ENCODE measurements at places on chromosomes 6 and 20.
A peak's percentile ranks its signal among the peaks of the same experiment; 100 is the strongest.

GRCh38 chr6:129279343-129280292, 396.7 kb downstream of the LAMA2 start:
- H3K4me1 ChIP-seq: no peaks in the 10 kb centered on the region
- no peaks in the 10 kb centered on the region for H3K36me3 ChIP-seq
- no peaks in the 10 kb centered on the region for H3K27me3 ChIP-seq
- no peak for DNase-seq

DNA sequence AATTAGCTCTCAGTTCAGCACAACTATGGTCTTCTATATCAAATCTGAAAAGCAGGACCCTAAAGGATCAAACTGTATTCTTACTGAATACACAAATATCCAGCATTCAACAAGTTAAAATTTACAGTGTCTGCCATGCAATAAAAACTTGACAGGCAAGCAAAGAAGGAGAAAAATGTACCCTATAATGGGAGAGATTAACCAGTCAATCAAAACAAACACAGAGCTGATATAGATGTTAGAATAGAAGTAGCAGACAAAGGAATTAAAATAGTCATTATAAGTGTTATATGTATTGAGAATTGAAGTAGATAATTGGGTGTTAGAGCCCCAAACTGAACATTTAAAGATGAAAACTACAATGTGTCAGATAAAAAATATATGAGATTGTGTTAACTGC, 914.9 kb downstream of the EPHA7 start:
- no peak overlapping the region for H3K4me3 ChIP-seq
- DNase-seq: no peak
- no peaks in the 10 kb centered on the region for H3K36me3 ChIP-seq
- no peak overlapping the region for H3K27ac ChIP-seq

DNA sequence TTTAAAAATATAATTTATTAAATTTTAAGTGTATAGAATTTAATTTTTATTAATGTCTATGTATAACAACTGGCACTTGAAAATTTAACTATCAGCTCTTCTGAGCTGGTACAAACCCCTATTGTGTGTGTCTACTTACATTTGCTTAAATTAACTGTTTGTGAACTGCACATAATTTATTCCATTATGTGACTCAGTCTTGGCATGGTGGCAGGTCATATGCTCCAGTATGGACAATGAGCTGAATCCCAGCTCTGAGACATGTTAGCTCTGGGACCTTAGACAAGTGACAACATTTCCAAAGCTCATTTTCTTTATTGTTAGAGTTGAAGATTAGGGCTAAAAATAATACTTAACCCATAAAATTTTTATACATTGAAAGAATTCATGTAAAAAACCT, 526.1 kb upstream of the MARCKS start:
- H3K27me3 ChIP-seq: no peaks in the 10 kb centered on the region
- no peak overlapping the region for H3K4me3 ChIP-seq
- H3K27ac ChIP-seq: no peak overlapping the region
- no peak for DNase-seq
- H3K4me1 ChIP-seq: no peaks in the 10 kb centered on the region
- no peaks in the 10 kb centered on the region for H3K36me3 ChIP-seq

DNA sequence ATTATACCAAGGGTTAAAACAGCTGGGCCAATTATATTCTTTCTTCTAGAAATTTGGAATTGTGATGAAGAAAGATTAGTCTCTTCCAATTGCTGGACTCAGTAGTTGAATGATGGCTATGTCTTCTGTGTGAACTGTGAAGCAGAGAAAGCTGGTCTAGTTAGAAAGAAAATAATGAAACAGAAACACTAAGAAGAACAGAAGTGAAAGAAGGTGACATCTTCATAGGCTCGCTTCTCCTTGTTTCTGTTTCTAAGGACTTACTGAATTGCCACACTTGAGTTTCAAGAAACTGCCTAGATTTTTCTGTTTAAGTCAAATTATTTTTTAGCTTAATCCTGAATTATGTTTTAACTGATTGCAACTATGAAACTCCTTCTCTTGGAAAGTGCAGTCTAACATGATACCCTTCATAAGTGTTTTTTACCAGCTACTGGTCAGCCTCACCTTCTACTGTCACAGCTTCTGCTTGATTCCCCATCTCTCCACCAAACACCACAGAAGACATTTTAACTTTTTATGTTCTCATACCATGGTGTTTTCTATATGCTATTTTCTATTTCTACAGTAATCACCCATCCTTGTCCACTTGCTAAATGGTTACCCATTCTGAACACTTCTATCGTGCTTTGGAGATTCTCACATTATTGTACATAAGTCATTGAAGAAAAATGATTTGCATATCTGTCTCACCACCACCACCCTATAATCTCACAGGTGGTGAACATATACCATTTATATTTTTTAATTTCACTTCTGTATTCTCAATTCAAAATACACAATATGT, 268.8 kb downstream of the GRIK2 start:
- H3K36me3 ChIP-seq: no peaks in the 10 kb centered on the region
- no peak overlapping the region for H3K4me3 ChIP-seq

DNA sequence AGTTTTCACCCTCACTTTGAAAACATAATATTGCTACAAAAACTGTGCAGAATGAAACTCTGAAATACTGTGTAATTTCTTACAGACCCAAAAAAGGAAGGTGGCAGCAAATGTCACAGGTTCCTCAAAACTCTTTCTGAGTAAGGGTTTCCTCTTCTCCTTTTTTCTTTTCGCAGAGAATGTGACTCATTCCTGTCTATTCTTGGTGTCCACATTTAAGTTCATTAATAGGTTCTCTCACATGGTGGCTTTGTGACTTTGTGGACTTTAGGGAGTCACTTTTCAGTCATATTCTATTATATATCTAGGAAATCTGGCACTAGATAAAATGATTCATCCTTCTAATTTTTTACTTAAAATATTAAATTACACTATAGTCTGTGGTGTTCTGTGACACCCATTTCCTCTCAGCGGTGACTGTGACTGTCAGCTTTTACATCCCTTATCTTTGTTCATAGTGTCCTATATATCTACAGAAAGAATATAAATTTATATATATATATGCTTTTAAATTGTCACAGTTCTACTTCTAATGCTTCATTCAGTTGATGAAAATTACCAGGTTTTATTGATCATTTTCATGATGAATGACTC, 126.8 kb upstream of the HCRTR2 start:
- H3K4me3 ChIP-seq: no peak overlapping the region
- no peak for DNase-seq
- no peaks in the 10 kb centered on the region for H3K36me3 ChIP-seq
- no peak overlapping the region for H3K27ac ChIP-seq
- no peaks in the 10 kb centered on the region for H3K4me1 ChIP-seq
- no peaks in the 10 kb centered on the region for H3K27me3 ChIP-seq

- H3K4me3 ChIP-seq: no peak overlapping the region
- no peaks in the 10 kb centered on the region for H3K36me3 ChIP-seq
- no peak overlapping the region for H3K27ac ChIP-seq
- no peaks in the 10 kb centered on the region for H3K27me3 ChIP-seq
Observed at GRCh38 chr20:51027035-51027795, 4.3 kb upstream of the KCNG1 start.

DNA sequence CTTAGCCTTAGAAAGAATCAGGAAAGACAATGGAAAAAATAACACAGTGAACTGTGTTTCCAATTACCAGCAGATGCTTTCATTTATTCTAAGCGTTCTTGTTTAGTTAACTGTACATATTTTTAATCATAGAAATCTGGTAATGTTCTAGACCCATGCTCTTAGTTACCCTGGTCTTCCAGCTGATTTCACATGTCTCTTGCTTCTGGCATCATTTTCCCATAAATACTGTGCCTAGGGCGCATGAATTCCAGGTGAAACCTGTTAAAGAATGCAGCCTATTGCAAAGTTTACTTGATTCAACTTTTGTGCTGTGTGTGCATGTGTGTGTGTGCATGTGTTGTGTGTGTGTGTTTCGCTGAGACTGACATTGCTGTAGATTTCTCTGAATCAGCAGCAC, 178.6 kb downstream of the PDE7B start:
- no peaks in the 10 kb centered on the region for H3K27me3 ChIP-seq
- no peak overlapping the region for H3K4me3 ChIP-seq
- H3K27ac ChIP-seq: no peak overlapping the region
- H3K36me3 ChIP-seq: no peaks in the 10 kb centered on the region

GRCh38 chr6:37137201-37138090, 32.5 kb upstream of the PIM1 start:
- H3K36me3 ChIP-seq: no peaks in the 10 kb centered on the region
- no peaks in the 10 kb centered on the region for H3K27me3 ChIP-seq
- H3K27ac ChIP-seq: peak overlapping the region; percentile 60
- no peak for DNase-seq
- peaks cover 32% of the 10 kb centered on the region for H3K4me1 ChIP-seq

DNA sequence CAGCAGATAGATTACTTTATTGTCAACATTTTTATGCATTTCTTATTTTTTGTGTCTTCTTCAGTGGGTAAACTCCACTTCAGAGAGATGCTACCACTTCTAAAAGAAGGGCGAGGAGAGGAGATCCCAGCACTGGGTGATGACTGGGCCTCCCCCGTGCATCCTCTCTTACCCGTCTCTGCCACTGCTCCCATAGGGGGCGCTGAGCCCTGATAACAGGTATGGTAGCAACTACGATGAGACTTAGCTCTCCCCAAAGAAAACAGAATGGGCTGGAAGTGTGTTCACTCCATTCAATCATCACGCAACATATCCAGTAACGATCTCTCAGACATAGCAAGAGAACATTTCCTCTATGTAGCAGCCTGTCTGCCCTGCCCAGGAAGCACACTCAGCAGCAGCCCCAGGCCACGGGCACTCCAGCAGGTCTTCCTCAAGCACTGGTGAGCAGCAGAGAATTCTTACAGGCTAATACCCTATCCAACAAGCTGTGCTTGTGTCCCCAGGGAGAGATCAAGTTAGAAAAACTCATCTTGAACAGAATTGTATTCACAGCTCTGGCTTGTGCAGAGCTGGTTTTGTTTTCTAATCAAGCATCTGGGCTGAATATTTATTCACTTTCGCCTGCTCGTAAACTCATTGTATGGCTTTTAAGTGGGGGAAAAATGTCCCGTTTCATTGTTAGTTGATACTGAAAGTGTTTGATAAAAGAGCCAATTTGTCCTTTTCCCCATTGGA, 533.1 kb upstream of the CDH4 start:
- no peak for DNase-seq
- H3K36me3 ChIP-seq: no peaks in the 10 kb centered on the region
- no peaks in the 10 kb centered on the region for H3K27me3 ChIP-seq
- no peak overlapping the region for H3K27ac ChIP-seq
- no peaks in the 10 kb centered on the region for H3K4me1 ChIP-seq
- H3K4me3 ChIP-seq: no peak overlapping the region

GRCh38 chr6:6657820-6658217, 69.3 kb downstream of the LY86 start:
- H3K27me3 ChIP-seq: no peaks in the 10 kb centered on the region
- H3K4me3 ChIP-seq: no peak overlapping the region
- H3K27ac ChIP-seq: no peak overlapping the region

GRCh38 chr20:24502661-24503060, 33.2 kb downstream of the SYNDIG1 start:
- H3K27me3 ChIP-seq: no peaks in the 10 kb centered on the region
- no peak for DNase-seq
- H3K36me3 ChIP-seq: no peaks in the 10 kb centered on the region
- H3K4me1 ChIP-seq: no peaks in the 10 kb centered on the region
- no peak overlapping the region for H3K4me3 ChIP-seq

GRCh38 chr6:85498596-85499258, 48.8 kb downstream of the NT5E start:
- no peaks in the 10 kb centered on the region for H3K36me3 ChIP-seq
- DNase-seq: no peak
- H3K4me1 ChIP-seq: no peaks in the 10 kb centered on the region
- no peaks in the 10 kb centered on the region for H3K27me3 ChIP-seq

DNA sequence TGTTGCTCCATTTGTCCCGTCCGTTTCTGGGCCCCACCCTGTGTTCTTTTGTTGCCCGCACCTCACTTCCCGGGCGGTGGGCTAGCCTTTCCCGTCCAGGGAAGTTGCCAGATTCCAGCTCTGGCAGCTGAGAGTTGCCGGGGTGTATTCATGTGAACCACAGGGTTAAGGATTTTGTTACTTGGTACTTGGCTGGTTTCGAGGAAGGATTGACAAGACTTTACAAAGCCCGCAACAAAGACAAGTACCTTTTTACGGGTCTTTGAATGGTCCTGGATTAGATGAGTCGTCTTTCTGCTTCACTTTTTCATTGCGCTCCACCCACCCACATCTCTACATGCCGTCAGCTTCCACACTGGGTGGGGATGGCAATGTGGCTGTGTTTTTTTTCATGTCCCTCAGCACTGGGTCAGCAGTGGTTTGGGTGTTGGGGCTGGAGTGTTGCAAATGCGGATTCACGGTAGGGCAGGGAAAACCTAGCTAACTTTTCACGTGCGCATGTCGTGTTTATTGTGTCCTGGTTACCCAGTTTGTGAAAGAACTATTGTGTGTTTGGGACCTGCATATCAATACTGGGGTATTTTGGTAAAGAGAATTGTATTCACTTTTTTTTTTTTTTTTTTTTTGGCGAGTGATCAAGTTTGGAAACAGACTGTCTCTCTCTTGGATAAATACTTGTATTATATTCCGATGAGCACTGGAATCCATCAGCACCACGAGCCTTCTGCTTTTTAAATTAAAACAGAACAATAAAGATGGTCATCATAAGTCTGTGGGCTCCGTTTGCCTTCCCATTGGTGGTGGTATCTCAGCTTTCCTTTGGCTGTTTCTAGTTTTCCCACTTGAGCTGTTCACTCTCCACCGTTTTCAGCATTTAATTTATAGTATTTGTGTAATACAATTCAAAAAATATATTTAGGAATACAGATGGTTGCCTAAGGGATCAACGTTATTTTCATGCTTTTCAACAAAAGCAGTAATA, 1.2 kb downstream of the DUSP22 start:
- no peaks in the 10 kb centered on the region for H3K36me3 ChIP-seq
- peak overlapping the region; percentile 97 for H3K27ac ChIP-seq
- DNase-seq: no peak
- peak overlapping the region; percentile 72 for H3K4me3 ChIP-seq
- H3K4me1 ChIP-seq: peaks cover 50% of the 10 kb centered on the region
- no peaks in the 10 kb centered on the region for H3K27me3 ChIP-seq

- H3K27ac ChIP-seq: no peak overlapping the region
- no peaks in the 10 kb centered on the region for H3K36me3 ChIP-seq
- no peaks in the 10 kb centered on the region for H3K27me3 ChIP-seq
- H3K4me3 ChIP-seq: no peak overlapping the region
Observed at GRCh38 chr6:130190701-130191690, 31.8 kb downstream of the SAMD3 start.
